ENCODE measurements at places on chromosomes 11 and 22.

- no peak for DNase-seq
These were observed 7.8 kb upstream of the MYBPC3 start for GRCh38 chr11:47360341-47360740.

DNA sequence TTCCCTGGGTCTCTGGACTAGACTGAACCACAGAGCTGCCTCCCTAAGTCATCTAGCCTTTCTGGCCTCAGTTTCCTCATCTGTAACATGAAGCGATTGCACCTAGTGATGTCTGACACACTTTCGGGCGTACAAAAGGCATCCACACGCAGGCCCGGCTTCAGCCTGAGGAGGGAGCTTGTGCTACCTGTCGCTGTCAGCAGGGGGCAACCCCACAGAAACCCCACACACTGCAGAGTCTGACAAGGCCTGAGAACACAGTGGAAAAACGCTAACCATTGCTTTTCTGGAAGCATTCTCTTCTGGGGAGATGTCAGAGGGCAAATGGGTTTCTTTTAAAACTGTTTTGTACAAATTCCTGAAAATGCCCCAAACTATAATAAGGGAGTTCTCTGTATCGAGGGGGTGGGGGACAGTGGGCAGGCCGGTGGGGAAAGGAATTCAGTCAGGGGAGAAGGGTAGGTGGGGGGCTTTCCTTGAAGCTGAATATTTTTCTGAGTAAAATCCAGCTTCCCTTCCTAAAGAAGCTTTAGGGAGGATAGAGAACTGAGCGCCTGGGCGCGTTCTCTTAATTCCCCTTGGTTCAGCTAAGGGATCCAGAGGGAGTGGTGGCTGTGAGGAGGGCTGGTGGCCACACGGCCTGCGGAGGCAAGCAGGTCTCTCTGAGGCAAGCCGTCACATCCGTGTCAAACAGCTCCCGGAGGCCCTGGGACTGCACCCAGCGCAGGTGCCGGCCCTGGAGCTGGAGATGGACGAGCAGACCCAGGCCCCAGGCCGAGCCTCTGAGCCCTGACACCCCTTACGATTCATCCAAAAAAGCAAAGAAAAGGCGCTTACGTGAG is 533 bp downstream of the ELF5 start:
- peak; percentile 84 for DNase-seq

DNA sequence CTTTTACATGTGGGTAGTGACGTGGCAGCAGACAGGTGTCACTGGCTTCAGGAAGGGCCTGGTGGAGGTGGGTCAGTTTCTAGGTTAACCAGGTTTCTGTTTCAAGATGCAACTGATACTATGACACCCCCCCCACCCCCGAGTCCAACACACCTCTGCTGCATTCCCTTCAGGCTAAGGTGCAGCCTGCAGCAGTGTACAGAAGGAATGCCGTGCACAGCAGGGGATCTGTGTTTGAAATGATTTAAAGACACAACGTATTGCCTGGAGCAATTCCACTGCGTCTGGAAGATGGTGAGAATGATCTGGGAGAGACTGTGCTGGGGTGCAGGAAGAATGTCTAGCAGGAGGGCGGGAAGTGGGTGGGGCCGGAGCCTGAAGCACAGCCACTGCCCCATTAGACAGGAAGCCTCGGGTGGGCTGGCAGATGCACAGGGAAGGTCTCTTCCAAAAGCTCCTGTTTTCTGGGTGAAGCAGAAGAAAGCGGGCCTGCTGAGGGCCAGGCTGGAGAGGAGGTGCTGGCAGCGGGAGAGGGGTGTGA is 11.9 kb upstream of the TESMIN start:
- no peak for DNase-seq

DNA sequence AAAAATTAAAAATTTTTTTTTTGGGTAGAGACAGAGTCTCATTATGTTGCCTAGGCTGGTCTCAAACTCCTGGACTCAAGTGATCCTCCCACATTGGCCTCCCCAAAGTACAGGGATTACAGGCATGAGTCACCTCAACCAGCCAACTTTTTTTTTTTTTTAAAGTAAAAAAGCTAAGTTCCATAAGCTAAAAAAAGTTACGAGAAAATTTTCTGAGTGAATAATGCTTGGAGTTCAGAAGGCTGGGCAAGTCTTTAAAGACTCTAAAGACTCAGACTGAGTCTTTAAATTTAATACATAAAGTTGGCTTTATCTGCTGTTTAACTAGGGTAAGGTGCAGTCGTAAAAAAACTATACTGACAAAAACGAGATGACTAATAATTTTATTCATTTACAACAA is 5.6 kb downstream of the DDX6 start:
- DNase-seq = no peak

DNA sequence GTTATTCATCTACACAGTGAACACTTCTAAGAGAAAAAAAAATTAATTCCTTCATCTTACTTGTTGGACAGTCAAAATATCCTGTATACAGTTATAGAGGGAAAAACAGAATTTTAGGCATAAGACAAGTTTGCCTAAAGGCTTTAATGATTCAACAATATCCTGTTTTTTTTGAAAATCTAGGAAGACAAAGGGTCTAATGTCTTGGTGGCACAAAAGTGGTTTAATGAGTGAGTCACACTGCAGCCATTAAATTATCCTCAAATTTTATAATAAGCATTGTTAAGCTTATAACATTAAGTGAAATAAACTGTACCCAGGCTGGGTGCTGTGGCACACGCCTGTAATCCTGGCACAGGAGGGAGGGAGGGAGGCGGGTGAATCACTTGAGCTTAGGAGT is 72.9 kb downstream of the GAB2 start:
- DNase-seq = no peak

DNA sequence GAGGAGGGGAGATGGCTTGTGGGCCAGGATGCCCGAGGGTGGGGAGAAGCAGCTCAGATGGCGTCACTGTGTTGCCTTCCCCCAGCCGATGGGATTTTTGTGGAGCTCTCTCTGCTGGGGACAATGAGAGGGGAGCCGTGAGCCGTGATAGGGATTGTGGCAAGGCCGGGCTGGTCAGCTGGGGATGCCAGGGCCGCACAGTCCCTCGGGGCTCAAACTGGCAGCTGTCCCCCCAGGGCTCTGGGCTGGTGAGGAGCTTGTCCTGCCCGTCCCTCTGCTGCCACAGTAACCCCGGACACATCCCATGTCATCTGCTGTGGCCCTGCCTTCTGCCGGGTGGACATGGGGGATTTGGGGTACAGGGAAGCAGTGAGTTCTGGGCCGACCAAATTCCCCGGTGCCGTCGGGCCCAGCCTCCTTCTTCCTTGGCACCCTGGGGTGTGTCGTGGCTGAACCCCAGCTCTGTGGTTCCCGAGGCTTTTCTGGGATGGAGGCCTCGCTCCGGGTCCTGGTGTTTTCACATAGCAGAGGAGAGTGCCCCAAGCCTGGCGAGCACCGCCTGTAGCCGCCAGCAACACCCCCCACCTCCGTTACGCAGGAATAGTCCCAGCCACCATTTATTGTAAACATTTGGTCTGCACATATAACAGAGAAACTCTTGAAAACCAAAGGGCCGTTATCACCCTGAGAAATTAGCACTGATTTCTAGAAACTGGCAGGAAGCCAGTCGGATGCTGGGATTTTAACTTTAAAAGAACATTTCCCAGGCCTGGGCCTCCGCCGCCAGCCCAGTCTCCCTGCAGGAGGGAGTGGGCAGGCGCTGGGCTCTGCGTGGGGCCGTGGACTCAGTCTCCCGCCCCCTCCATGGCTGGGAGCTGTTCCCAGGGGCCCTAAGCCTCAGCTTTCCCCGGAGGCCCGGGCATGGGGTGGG is 9.9 kb downstream of the BRSK2 start:
- DNase-seq = no peak

- DNase-seq = no peak
These were observed 35.6 kb upstream of the TMEM123 start for GRCh38 chr11:102488208-102488607.

GRCh38 chr11:60810569-60810968 is 25.4 kb downstream of the MS4A10 start:
- DNase-seq = no peak

- DNase-seq = no peak
These were observed 60.0 kb upstream of the NECTIN1 start for GRCh38 chr11:119788911-119789560.

GRCh38 chr11:86749376-86749775 is 51.0 kb upstream of the PRSS23 start:
- DNase-seq = no peak

GRCh38 chr11:90176069-90176468 is 41.6 kb downstream of the NAALAD2 start:
- no peak for DNase-seq

DNA sequence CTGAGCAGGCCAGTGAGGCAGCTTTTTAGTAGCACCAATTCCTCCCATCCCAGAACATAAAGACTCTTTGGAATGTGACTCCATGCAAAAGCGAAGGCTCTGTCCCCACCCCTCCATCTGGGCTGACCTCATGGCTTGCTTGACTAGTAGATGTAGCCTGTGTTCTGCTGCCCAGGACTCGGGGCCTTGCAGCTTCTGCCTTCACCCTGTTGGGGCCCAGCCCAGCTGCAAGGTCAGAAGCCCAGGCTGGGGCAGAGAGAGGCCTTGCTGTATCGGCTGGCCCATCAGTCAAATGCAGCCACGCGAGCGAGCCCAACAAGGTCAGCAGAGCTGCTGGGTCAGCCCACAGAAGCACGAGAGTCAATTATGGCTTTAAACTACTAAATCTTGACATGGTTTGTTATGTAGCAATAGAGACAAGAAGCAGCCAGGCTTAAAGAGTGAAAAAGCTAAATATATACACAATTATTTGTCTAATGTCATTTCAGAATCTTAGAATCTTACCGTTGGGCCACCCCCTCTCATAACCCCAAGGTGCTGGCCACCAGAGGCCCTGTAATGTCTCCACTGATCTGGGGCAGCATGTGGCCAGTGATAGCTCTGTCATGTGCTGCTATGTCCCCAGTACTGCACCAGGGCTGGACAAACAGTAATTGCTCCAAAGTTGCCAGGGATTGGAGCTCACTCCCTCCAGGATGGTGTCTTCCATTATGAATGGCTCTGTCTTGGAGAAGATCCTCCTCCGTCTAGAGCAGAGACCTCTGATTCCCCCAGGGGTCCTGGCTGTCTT is 10.4 kb upstream of the WNT11 start:
- DNase-seq = no peak

DNA sequence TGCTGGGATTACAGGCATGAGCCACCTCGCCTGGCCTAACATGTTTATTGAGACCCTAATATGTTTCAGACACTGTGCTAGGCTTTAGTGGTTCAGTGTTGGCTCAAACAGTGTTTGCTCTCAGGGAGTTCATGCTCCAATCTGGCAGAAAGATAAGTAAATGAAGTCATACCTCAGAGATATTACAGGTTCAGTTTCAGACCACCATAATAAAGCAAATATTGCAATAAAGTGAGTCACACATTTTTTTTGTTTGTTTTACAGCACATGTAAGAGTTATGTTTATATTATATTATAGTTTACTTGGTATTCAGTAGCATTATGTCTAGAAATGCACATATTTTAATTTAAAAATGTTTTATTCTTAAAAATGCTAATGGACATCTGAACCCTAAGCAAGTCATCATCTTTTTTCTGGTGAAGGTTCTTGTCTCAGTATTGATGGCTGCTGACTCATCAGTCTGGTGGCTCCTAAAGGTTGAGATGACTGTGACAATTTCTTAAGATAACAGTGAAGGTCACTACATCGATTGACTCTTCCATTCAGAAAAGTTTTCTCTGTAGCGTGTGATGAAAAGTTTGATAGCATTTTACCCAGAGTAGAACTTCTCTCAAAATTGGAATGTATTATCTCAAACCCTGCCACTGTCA is 243.0 kb upstream of the ANO5 start:
- no peak for DNase-seq

DNA sequence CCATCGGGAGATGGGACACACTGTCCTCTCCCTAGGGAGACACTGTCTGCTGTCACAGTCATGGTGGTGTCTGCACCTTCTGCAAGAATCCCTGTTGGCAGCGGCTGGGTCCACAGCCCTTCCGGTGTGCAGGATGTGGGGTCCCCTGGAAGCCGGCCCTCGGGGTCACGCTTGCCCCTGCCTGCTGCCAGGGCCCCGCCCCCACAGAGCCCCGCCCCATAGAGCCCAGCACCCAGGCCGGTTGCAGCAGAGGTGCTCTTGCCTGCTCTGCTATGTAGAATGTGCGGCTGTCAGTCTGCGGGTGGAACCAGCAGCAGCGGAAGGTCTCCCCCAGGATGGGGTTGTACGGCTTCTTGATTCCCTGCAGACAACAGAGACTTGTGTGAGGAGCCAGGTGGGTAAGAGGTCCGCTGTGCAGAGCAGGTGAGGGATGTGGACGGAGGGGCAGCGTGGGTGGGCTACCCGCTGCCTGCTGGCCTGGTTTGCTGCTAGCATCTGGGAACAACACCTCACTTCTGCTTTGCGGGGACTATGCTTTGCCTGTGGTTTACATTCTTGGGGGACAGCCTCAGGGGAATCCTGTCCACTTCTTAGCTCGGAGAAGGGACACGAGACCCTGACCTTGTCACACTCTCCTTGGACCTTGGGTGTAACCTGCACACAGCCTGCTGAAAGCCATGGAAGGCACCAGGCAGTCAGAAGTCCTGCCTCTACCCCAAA is 44.9 kb upstream of the CARS1 start:
- no peak for DNase-seq

- DNase-seq = no peak
These were observed 43.2 kb downstream of the TBX1 start for GRCh38 chr22:19803736-19804267.

DNA sequence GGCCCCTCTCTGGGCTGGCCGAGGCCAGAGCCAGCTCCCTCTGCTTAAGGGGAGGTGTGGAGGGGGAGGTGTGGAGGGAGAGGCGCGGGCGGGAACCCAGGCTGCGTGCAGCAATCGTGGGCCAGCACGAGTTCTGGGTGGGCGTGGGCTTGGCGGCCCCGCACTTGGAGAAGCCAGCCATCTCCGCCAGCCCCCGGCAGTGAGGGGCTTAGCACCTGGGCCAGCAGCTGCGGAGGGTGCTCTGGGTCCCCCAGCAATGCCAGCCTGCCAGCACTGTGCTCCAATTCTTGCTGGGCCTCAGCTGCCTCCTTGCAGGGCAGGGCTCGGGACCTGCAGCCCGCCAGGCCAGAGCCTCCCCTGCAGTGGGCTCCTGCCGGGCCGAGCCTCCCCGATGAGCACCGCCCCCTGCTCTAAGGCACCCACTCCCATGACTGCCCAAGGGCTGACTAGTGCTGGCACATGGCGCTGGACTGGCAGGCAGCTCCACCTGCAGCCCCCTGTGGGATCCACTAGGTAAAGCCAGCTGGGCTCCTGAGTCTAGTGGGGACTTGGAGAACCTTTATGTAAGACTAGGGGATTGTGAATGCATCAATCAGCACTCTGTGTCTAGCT is 96.7 kb upstream of the OR9G4 start:
- DNase-seq = no peak

DNA sequence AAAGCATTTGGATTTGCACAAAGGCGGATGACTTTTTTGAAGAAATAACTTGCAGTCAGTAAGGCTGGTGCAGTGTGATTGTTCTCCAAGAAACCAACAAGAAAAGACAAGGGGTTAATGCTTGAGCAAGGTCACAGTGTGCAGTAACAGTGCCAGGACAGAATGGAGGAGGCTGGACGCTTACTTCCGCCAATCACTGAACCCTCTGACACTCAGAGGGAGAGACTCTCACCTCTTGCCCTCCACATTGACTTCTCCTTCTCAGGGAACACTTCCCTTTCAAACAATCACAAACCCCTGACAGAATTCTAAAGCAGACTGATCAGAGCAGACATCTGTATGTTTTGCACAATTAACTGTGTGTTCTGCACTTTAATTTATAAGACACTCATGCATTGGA is 228.4 kb downstream of the BLID start:
- no peak for DNase-seq

Measured in urothelium cell line (cell line).